Cardiac fibroblast (primary cell): ENCODE measurements at places on chromosomes 5 and 9.

DNA sequence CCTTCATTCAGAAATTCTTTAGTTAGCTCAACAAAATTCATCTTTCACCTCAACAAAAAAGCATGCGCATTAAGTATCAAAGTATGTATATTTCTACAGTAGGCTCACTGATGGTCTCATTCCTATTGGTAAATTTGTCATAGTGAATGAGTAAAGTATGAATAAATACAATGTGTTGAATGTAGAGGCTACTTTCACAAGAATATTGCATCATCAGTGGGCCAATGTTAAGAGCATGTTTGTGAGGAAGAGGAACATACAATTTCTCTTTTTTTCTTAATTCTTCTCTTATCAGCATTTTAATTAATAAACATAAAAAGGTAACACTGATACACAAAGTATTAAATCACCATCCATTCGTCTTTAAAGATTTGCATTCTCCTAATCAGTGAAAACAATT lies 505.1 kb downstream of the CETN3 start:
- DNase-seq: no peak

- peak; percentile 68 for DNase-seq
Observed at GRCh38 chr5:139164020-139164419, 34.1 kb downstream of the SIL1 start.

DNA sequence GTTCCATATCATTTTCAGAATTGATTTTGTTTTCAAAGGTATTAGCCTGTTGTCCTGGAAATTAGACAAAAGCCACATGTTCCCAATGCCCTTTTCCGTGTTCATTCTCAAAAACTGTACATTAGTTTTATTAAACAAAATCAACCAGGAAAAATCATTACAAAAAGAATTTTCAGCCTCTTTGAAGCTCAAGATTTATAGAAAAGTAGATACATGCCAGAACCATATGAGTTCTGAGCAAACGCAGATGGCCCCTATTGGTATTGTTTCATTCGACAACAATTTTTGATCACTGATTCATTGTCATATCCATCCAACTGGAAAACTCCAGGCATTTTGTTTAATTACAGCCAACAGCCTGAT lies 148.5 kb upstream of the GRAMD2B start:
- DNase-seq: no peak

GRCh38 chr5:176611435-176611834 lies 1.5 kb upstream of the GPRIN1 start:
- DNase-seq: peak; percentile 89

GRCh38 chr5:32298059-32298415 lies 14.7 kb downstream of the MTMR12 start:
- DNase-seq: no peak

DNA sequence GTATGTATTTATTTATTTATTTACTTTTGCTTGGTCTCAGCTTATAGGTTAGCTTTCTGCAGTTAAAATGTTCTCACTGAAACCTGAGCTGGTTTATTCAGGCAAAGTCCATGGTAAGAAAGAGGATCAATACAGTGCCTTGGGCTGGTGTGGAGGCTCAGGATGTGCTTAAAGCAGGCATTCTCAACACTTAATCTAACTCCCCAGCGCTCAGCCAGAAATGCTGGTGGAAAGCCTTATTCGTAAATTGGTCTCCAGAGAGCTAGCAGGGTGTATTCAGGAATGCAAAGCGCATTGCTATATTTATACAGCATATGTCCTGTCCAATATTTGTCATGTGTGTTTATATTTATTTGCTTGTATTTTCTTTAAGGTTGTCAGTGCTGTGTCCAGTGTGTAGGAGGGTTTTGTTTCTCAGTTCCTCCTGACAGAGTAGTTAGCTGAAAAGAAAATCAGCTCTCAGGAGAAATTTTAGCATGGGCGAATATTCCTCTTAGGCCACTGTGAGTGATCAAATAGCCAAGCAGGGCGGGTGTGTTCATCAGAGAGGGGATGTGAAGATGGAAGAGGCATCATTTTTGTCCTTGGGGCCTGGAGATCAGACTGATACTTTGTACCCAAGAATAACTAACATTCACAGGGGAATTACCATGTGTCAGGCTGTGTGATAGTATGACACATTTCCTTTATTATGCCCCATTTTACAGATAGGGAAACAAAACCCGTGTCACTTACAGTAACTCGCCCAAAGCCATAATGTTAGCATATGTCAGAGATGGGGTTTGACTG lies 65.8 kb downstream of the DOCK2 start:
- DNase-seq: peak; percentile 66

DNA sequence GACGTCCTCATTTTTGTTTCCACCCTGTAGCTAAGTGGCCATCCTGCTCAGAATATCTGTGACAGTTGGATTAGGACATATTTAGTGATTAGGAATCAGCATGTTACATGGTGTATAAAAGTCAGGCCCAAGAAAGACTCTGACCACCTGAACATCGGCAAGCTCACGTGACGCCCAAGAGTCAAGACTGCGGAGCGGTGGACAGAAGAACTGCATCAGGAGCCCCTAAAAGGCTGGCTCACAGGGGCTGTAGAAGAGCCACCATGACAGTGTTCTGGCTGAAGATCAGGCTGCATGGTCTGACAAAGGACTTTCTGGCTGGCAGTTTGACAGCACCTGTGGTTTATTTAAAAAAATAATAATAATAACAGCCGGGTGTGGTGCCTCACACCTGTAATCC lies 185.3 kb downstream of the AUH start:
- DNase-seq: no peak

DNA sequence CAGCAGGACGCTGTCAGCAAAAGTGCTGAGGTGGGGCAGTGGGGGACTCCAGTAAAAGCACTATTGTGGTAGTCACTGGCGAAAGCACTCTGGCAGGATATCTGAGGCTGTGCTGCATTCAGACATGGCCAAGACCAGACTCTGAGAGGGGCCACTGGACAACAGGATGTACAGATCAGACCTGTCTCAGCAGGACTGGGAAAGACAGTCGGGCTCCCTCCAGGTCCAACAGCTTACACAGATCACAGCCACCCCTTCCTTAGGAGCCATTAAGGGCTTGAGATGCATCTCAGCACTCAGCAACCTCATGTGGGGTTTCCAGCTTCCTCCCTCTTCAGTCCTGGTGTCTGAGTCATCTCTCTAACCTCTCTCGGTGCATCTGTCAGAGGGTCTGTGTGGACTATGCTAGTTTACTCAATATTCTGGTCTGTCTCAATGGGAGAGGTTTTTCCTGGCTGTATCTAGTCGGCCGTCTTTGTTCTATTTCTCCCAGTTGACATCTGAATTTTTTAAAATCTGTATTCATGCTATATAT lies 154.5 kb downstream of the CWC27 start:
- peak; percentile 22 for DNase-seq

DNA sequence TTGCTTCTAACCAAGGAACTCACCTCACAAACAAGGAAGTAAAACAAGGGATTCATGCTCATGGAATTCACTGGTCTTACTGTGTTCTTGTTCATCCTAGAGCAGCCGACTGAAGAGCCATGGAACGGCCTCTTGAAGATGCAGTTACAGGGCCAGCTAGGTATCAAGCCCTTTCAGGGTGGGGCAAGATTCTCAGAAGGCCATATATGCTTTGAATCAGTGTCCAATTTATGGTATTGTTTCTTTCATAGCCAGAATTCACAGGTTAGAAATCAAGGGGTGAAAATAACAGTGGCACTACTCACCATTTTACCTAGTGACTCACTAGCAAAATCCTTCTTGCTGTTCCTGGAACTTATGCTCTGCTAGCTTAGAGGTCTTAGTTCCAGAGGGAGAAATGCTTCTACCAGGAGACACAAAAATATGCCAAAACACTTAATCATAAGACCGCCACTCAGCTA lies 159.5 kb upstream of the CDH10 start:
- DNase-seq: no peak

DNA sequence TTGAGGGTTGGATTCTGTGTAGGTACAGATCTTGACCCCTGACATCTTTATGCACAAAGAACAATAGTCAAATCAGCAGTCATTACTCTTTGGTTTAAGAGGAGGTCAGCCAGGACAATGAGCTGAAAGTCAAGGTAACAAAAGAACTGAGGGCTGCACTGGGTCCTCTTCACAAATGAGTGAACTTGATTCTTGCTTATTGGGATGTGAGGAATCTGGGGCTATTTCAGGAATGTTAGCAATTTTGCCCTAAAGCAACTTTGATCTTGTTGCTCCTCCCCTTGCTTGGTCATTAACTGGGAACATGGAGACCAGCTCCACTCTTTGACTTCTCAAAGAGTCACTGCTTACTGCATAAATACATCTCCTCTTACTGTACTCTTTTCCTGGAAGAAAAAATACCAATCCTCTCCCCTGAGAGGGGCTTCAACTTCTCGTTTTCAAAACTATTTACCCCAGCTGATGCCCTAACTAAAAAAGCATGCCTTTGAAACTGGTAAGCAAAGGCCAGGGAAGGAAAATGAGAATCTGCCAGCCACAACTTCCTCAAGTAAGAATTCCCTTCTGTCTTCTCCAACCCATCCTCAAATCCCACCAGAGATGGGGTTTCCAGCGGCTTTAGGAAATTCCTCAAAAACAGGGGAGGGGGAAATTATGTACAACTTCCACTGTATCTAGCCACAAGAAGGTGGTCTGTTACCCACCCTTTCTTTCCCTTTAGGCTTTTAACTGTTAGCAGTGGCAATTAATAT lies 368.3 kb downstream of the ENC1 start:
- peak; percentile 19 for DNase-seq

DNA sequence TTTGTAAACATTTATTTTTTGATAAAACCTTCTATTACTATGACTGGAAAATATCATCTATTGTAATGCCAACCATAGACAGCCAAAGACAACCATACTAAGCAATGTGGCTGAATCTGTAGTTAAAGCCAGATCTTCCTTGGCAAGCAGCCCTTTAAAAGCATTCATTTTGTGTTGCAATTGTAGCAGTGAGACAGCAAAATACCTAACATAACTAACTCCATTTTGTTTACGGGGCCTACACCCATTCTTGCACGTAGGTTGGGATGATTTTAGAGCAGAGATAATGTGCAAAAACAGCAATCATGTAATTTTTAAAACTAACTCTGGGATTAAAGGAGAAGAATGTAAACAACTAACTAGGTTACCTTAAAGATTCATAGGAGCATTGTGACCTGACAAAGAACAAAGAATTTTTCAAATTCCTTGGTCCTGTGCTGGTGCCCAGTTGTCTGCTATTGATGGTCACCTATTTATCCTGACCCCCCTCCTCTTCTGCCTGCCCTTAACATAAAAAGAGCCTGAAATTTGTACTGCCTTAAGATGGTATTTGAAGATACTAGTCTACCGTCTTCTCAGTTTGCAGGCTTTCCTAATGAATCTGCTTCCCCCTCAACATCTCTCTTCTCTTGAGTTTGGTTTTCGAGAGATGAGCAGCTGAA lies 10.6 kb downstream of the IFNA1 start:
- peak; percentile 56 for DNase-seq

GRCh38 chr9:3040761-3041160 lies 196.9 kb upstream of the PUM3 start:
- no peak for DNase-seq

DNA sequence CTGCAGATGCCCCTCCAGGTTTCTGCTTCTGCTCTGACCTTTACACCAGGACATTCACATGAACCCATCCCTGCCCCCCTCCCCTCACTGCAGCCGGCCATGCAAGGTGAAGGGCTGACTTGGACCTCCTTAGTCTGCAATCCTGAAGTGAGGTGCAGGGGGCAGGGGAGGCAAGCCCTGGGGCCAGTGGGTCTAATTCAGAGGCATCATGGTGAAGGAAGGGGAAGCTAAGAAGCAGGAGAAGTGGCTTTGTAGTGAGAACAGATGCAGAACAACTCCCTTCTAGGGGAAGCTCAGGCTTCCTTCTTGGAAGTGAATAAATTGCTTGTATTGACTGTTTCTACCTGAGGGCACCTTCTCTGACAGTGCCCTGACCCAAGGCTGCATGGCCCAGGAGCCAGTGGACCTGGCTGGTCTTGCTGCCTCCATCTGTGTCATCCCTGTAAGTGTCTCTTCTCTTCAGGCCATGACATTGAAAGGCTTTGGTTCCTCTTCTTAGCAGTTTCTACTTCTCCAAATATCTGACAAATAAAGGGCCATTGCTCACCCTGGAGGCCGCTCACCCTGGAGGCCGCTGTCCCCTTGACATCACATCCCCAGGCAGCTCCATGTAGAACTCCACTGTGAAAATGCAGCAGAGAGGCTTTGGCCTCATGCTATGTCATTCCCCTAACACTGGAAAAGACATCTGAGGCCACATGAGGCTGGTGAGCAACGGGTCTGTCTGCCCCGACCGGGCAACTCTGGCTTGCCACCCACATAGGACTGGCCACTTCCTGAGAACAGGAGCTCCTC lies 55.3 kb downstream of the GADD45G start:
- no peak for DNase-seq

- peak; percentile 80 for DNase-seq
Observed at GRCh38 chr5:14270209-14270702, 127.1 kb downstream of the TRIO start.

GRCh38 chr5:144166696-144167095 lies 3.8 kb downstream of the YIPF5 start:
- DNase-seq: no peak

DNA sequence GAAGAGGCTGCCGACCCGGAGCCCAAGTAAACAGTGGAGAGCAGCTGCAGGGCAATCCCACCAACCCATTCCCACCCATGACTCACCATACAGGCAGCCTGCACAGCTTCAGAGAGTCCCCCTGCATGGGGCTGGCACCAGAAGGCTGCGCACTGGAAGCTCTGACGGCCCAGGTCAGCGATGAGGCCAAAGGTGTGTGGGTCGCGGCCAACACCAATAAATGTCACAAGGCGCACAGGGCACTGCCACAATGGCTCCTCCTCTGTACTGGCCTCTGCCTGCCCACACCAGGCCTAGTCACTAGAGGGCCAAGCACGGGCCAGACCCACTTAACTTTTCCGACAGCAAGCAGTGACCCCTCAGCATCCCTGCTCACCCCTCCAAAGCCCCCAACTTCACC lies 3.0 kb upstream of the SRA1 start:
- no peak for DNase-seq

GRCh38 chr5:57493034-57493433 lies 10.4 kb upstream of the ACTBL2 start:
- DNase-seq: peak; percentile 69

GRCh38 chr9:36765468-36766341 lies 193.0 kb downstream of the MELK start:
- peak; percentile 31 for DNase-seq

GRCh38 chr9:104798209-104798995 lies 34.5 kb downstream of the NIPSNAP3B start:
- DNase-seq: no peak

- DNase-seq: no peak
Observed at GRCh38 chr9:8489835-8490234, 690.3 kb upstream of the DMAC1 start.

GRCh38 chr9:136944212-136944518 lies 373 bp downstream of the FBXW5 start:
- DNase-seq: peak; percentile 47

- no peak for DNase-seq
Observed at GRCh38 chr5:28275931-28276330, 1237.5 kb upstream of the CDH9 start.

GRCh38 chr9:83208065-83208850 lies 145.3 kb upstream of the RASEF start:
- no peak for DNase-seq

GRCh38 chr5:61854531-61854930 lies 451.5 kb upstream of the KIF2A start:
- DNase-seq: no peak
